GM18507 (cell line): ENCODE measurements at places on chromosomes 6 and 20.

DNA sequence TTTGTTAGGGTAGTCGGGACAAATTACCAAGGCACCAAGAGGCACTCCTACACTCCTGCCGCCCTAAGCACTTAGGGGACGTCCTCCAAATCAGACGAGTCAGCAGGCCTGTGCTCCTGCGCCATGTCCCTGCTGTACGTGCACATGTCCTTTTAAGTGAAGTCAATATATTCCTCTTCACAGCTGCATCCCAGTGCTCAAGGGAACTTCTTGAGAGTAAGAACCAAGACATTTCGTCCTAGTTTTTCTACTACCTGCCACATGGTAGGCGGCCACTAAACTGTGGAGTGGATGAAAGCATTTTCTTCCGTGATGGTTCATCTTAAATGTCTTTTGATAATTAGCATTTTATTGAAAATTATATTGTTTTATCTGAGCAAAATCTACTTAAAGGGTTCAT lies 100.7 kb downstream of the RPP40 start:
- no peak for DNase-seq

- no peak for DNase-seq
These were observed 46.0 kb upstream of the SRF start for GRCh38 chr6:43125119-43125518.

DNA sequence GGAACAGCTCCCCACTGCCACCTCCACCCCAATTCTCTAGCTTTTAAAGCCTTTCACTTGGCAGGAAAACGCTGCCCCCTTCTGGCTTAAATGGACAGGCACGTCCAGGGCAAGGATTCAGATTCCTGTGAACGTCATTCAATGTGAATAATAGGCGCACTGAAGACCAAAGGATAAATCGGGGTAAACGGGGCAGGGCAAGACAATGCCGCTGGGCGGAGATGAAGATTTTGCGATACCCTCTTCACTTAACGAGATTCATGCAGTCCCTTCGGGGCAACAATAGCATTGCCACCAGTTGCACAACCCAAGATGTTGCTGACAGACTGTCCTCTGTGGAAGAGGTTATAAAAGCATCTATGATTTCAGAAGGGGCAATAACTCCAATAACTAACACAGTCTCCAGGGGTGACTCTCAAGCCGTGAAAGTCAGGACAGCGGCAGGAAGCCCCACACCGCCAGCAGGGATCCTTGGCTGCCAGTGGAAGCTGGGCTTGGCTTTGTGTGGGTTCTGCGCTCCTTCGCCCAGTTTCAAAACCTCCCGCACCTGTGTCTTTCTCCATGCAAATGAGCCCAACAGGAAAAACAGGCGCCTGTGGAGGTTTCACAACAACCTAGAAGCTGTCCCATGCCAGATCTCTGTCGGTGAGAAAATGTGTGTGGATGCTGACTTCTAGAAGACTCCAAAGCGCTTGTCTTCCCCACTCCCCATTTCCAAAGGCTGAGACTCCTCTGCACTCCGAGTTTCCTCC lies 291.8 kb downstream of the BMP7 start:
- no peak for DNase-seq

DNA sequence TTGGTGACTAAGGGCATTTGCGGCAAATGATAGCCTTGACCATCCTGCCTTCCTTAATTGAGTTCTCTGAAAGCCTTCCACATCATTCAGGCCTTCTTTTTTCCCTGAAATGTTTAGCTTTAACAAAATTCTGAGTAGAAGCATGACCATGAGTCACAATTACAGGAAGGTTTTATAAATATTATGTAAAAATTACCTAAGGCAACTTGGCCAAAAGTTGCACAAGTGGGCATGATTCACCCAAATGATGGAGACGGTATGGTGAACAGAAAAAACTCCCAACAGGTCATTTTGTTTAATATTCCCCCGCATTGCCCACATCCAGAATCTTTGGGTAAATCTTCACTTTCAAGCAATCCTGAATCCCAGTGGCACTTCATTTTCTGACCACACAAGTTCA lies 37.0 kb downstream of the MC3R start:
- DNase-seq = no peak

DNA sequence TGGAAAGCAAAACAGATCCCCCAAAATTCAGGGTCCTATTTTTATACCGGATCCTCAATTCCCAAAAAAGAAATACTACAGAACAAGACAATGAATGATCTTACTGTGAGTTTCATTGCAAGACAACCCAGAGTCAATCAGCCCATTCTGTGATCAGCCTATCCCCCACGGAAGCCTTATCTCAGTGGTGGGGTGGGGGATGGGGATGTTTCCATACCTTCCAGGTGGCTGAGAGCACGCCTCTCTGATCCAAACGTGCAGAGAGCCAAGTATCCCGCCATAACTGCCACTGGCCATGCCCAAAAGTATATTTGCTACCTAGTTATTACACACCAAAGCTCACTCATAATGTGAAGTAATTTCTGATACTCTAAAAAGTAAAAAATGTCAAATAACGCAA lies 15.1 kb downstream of the WFDC2 start:
- no peak for DNase-seq

GRCh38 chr20:62269871-62270270 lies 31.6 kb downstream of the OSBPL2 start:
- DNase-seq = no peak

DNA sequence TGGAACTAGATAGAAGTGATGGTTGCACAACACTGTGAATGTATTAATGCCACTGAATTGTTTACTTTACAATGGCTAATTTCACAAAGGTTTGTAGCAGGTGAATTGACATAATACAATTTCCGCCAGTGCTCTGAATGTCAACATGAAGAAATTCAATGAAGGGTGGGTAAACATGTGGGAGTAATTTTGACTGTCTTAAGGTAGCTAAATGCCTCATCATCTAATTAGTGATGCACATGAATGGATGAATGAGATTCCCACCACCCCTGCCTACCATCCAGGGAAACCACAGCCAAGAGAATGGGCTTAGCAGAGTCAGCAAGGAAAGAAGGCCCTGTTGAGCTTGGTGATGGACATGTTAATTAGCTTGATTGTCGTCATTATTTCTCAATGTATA lies 275.3 kb downstream of the ALDH8A1 start:
- no peak for DNase-seq

- DNase-seq = no peak
These were observed 1.5 kb downstream of the MTHFD1L start for GRCh38 chr6:150866991-150867501.

- DNase-seq = no peak
These were observed 609 bp downstream of the OGFRL1 start for GRCh38 chr6:71289039-71289801.

- DNase-seq = peak; percentile 55
These were observed 84.3 kb upstream of the TMEM181 start for GRCh38 chr6:158475344-158476302.
